ENCODE measurements at places on chromosomes 5 and 9. TPM values are rescaled to one million over a fixed set of nuclear protein-coding genes. Genes with fewer than 3 reads are reported as not detected.

GRCh38 chr5:3601061-3601710, 5.6 kb downstream of the IRX1 start:
- ATAC-seq, result no peak

The FCN2 gene
- total RNA-seq, result not detected

The HAVCR2 gene
- total RNA-seq, result 0.17 TPM

The PAEP gene
- total RNA-seq, result 0.42 TPM

DNA sequence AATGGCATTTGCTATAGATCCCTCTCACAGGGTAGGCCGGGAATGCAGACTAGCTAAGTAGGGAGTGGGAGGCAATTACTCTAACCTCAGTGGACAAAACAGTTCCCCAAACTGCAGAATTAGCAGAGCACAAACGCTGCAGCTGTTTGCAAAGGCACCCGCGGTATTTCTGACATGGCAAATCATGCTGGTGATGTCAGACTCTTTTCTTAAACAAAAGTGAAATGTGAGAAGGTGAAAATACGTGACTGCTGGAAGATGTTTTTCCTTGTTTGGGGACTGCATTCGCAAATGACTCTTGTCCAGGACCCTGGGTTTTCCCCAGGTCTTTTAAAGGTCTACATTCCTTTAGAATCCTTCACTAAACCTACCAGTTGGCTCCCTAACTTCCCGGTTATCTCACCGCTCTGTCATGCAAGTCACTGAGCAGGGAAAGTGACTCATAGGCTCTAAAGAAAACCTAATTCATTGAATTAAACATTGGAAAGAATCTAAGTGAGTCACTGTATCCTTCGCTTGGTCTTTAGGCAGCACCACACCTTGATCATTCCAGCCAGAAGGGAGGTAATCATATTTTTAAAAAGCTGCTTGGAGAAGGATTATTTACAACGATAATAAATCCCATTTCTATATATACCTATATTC, 91.5 kb upstream of the DNAH5 start:
- peak; percentile 94 for ATAC-seq

The PCDHAC1 gene
- total RNA-seq, result 2.4 TPM

DNA sequence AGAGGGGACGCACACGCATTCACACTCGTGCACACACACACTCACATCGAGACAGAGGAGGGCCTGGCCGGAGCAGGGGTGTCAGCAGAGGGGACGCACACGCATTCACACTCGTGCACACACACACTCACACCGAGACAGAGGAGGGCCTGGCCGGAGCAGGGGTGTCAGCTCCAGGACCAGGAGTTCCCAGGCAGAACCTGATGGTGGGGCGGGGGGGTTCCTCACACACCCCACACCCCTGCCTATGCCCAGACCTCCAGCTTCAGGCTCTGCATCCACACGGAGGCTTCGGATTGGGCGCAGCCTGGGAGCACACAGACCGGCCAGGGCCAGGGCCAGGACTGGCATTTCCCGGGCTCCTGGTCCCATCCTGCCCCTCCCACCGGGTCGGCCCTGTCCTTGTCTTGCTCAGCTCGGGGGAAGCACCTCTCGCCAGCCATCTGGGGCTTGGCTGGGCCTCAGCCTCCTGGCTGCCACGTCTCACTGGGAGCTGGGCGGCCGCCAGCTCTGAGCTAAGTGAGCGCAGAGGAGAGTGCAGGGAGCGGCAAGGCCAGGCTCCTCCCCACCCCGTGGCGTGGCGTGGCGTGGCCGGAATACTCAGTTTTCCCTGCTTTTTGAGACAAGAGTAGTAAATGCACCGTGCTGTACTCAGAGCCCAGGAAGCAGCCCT, 31.3 kb downstream of the ADAMTS2 start:
- peak; percentile 95 for ATAC-seq

The POMT1 gene
- total RNA-seq, result 29.8 TPM

GRCh38 chr9:91303741-91304415, 57.8 kb downstream of the AUH start:
- ATAC-seq, result no peak

- peak; percentile 54 for ATAC-seq
Measured at GRCh38 chr5:108481355-108481931, 99.5 kb upstream of the FBXL17 start.

The PIP5K1B gene
- not detected for total RNA-seq

GRCh38 chr9:127075624-127076372, 46.6 kb downstream of the ANGPTL2 start:
- ATAC-seq, result peak; percentile 11

The OR1L8 gene
- total RNA-seq, result not detected

DNA sequence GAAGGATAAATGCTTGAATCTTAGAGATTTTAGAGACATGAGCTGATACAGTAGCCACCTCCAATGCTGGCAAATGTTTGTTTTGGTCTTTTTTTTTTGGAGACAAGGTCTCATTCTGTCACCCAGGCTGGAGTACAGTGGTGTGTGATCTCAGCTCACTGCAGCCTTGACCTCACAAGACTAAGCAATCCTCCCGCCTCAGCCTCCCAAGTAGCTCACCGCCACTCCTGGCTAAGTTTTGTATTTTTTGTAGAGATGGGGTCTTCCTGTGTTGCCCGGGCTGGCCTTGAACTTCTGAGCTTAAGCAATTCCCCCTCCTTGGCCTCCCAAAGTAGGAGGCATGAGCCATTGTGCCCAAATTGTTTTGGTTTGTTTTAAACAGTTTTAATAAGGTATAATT, 6.8 kb upstream of the DOLPP1 start:
- ATAC-seq, result no peak

GRCh38 chr5:157486221-157486681, 26.2 kb downstream of the NIPAL4 start:
- no peak for ATAC-seq

GRCh38 chr5:15474143-15474719, 25.7 kb upstream of the FBXL7 start:
- ATAC-seq, result no peak

The SV2C gene
- total RNA-seq, result 25.3 TPM

DNA sequence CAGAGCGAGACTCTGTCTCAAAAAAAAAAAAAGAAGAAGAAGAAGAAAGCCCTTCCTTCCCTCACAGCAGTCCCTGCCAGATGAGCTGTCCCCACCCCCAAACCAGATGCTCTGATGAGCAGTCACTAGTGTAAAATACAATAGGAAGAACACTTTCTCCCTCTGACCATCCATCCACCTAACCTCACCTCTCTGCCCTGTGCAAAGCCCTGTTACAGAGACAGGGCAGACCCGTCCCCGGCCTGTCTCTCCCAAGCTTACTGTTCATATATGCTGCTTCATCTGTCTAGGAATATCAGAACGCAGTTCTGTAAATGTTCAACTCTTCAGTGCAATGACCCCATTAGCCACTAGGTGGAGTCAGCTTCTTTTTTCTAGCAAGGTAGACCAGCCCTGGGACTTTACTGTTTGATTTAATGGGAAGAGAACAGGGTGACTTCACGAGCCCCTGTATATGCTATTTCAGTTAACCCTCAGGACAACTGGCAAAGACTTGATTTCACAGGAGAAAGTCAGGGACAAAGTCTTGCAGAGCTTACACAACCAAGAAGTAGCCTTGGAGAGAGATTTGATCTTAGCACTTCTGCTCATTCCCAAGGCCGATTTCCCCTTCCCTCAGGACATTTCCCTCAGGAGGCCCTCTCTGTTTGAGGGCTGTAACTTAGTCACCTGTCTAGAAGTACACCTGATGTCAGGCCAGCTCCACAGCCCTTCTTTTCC, 14.9 kb upstream of the FGFR4 start:
- peak; percentile 85 for ATAC-seq

The SMIM33 gene
- 0.81 TPM for total RNA-seq

GRCh38 chr9:81489046-81489445, 200.3 kb downstream of the TLE1 start:
- no peak for ATAC-seq

The CCDC192 gene
- total RNA-seq, result 0.69 TPM

The SLC36A3 gene
- total RNA-seq, result 0.05 TPM

GRCh38 chr5:96794757-96795156, 13.0 kb downstream of the ERAP1 start:
- ATAC-seq, result no peak

The SPINK9 gene
- not detected for total RNA-seq

The KLF4 gene
- total RNA-seq, result 88.4 TPM

GRCh38 chr9:93677641-93678136, 101.3 kb downstream of the PHF2 start:
- no peak for ATAC-seq

The IFNK gene
- total RNA-seq, result 2.3 TPM

GRCh38 chr5:172953776-172954675, 5.2 kb upstream of the RPL26L1 start:
- ATAC-seq, result no peak

DNA sequence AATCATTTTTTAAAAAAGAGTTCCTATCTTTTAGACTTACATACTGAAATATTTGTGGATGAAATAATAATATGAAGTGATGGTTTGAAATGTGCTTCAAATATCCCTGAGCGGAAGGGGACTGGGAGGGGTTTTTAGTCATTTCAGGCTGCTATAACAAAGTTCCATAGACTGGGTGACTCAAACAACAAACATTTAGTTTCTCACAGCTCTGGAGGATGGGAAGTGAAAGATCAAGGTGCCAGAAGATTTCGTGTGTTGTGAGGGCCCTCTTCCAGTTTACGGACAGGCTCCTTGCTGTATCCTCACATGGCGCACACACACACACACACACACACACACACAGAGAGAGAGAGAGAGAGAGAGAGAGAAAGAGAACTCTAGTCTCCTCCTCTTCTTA, 27.1 kb upstream of the TEX10 start:
- ATAC-seq, result peak; percentile 38

The SLC34A3 gene
- 0.19 TPM for total RNA-seq

- peak; percentile 75 for ATAC-seq
Measured at GRCh38 chr9:134724202-134724911, 82.8 kb downstream of the COL5A1 start.

- no peak for ATAC-seq
Measured at GRCh38 chr5:178993236-178993765, 1.8 kb downstream of the GRM6 start.

GRCh38 chr5:144313147-144313726, 142.6 kb downstream of the KCTD16 start:
- ATAC-seq, result no peak

DNA sequence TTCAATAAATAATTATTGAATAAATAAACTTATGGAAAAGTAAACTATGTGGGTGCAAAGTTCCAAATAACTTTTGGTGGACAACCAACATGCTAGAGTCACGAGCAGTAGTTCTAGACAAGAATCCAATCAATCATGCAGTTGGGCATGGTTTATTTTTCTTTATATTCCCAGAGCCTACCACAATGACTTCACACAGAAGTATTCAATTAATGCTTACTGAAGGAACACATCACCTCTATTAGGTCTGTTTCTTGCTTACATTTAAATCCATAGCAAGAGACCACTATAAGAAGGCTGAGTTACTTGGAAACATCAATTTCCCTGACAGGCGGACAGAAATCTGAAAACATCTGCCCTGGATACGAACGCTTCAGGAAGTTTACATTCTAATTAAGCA, 214.2 kb downstream of the TMEM232 start:
- no peak for ATAC-seq

DNA sequence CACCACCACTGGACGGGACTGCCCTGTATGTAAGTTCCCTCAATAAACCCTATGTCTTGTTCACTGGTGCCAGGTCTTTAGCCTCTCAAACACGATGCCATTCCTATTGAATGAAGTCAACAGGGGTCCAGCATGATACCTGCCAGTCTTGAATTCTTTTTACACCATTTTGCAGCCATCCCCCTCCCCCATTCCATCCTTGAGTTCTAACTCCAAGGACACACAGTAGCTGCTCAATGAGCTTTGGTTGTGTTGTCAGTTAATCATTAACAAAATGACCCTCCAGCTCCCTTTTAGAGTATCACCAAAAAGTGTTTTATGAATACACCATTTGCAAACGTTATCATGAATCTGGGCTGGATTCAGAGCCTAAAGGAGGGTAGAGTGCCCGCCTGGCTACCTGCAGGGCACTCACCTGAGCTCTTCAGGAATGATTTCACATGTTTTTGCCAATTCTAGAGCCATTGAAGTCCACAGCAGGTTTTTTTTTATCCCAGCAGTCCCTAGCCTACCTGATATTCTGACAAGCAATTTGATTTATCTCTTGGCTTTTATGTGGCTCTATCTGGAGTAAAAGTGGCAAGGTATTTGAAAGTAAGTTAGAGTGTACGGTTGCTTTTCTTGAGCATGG, 271.8 kb downstream of the SMARCA2 start:
- no peak for ATAC-seq

The CER1 gene
- not detected for total RNA-seq

DNA sequence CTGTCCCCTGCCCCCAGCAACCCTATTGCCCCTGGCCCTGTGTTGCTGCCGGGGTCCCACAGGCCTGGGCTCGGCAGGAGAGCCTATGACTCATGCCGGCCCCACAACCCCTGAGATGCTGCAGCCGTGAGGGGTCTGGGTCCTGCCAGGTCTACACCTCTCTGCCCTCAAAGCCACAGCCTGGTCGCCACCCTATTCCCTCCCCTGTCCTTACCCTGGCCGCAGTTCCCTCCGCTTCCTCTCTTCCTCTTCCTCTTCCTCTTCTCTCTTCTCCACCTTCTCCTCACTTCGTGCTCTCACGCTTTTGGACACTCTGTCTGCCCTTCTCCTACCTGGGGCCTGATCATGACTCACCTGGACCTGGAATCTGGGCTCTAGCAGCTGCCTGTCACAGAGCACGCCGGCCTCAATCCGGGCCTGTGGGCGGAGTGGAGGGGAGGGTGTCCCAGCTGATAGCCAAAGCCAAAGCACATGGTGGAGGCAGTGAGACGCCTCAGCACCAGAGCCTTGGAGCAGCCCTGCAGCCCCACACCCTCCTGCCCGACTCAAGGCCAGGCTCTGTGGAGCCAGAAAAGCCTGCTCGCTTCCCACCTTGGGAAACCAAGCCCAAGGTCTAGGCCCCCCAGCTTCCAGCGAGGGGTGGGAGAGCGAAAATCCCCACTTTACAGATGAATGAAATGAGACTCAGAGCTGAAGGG, 26.8 kb upstream of the CSF1R start:
- ATAC-seq, result peak; percentile 29

GRCh38 chr5:6745706-6746222, 32.5 kb downstream of the TENT4A start:
- peak; percentile 64 for ATAC-seq

The LCN2 gene
- total RNA-seq, result not detected

The RMI1 gene
- total RNA-seq, result 9.3 TPM

GRCh38 chr9:75483636-75484035, 395.3 kb downstream of the OSTF1 start:
- no peak for ATAC-seq

The LCN1 gene
- 10.3 TPM for total RNA-seq

The OTP gene
- 0.36 TPM for total RNA-seq

- ATAC-seq, result no peak
Measured at GRCh38 chr5:322281-322941, 897 bp downstream of the AHRR start.

GRCh38 chr5:35815089-35815936, 41.4 kb upstream of the IL7R start:
- ATAC-seq, result no peak

GRCh38 chr9:16001856-16002255, 449.0 kb downstream of the CCDC171 start:
- no peak for ATAC-seq

The CFAP77 gene
- total RNA-seq, result not detected

DNA sequence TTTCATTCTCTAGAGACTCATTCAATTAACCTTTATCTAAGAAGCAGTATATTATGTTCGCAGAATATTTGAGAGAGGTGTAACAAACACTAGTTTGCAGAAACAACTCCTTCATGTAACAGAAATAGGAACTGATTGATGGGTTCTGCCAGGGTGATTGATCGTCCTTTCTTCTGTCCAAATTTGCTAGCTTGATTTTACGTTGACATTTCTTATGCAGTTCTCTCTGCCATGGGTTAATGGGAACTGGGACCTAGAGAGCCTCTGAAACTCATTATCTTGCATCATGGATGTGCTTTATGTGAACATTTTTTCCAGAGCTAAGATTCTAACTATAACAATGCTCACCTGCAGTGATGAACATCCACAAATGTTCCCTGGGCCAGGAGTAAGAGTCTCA, 107.0 kb downstream of the SLC24A2 start:
- ATAC-seq, result no peak

Data from motor neuron (in vitro differentiated cells).